ENCODE measurements at places on chromosomes 3 and 15.

GRCh38 chr15:32716915-32717425 is 834 bp upstream of the GREM1 start:
- no peak for DNase-seq

GRCh38 chr3:177473184-177473583 is 275.9 kb upstream of the TBL1XR1 start:
- no peak for DNase-seq

DNA sequence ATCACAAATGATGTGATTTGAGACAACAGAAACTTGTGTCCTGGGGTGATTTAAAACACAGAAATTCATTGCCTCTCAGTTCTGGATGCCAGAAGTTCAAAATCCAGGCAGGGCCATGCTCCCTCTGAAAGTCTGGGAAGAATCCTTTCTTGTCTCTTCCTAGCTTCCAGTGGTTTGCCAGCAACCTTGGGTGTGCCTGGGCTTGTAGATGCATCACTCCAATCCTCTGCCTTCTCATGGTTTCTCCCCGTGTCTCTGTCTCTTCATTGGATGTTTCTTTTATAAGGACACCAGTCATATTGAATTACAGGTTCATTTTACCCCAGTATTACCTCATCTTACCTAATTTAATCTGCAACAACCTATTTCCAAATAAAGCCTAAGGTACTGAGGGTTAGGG is 16.7 kb downstream of the ZPLD1 start:
- DNase-seq: no peak

DNA sequence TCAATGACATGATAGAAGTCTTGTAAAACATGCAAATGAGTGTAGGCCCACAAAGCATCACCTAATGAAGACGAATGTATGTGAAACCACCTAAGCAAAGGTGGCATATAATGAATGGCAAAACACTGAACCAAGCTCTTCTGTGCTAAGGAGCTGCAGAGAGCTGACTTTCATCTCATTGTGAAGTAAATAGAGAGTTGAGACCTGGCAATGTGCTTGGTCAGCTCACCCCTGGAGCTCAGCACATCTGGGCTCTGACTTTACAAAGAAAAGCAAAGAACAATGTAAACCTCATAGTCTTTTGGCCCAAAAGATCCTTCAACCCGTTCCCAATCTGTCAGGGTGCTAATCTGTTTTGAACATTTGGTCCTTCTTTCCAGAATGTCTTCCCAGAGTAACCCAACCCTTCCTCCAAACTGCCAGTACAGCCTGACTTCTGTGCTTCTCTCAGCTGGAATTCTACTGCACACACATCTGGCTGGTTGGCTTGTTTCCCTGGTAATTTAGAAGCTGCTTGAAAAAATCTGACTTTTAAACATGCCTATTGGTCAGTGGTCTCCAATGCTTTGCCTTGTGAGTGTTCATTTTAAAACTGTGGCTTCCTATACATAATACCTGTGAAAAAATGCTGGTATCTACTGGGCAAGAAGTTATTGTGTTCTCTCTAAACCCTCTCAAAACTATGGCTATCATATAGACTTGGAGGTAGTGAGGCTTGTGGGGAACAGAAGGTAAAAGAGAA is 101.7 kb downstream of the CD200R1L start:
- DNase-seq: no peak

GRCh38 chr3:122758877-122759560 is 34.6 kb downstream of the HSPBAP1 start:
- DNase-seq: no peak

- no peak for DNase-seq
Observed at GRCh38 chr3:54830658-54831057, 97.2 kb downstream of the LRTM1 start.

DNA sequence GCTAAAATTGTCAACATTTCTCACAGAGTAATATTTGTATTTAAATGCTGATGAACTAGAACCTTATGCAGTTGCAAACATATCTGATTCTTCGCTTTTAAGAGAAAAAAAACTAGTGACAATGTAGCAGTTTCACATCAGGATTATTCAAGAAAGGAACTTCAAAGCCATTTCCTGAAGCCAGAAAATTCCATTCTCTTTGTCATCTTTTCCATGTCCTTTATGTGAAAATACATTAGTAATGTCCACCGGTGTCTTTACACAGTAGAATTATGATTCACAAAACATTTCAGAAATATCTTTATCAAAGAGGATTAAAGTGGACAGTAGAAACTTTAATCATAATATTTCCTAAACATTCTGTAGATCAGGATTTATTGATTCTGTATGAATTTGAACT is 12.7 kb upstream of the LXN start:
- DNase-seq: no peak

DNA sequence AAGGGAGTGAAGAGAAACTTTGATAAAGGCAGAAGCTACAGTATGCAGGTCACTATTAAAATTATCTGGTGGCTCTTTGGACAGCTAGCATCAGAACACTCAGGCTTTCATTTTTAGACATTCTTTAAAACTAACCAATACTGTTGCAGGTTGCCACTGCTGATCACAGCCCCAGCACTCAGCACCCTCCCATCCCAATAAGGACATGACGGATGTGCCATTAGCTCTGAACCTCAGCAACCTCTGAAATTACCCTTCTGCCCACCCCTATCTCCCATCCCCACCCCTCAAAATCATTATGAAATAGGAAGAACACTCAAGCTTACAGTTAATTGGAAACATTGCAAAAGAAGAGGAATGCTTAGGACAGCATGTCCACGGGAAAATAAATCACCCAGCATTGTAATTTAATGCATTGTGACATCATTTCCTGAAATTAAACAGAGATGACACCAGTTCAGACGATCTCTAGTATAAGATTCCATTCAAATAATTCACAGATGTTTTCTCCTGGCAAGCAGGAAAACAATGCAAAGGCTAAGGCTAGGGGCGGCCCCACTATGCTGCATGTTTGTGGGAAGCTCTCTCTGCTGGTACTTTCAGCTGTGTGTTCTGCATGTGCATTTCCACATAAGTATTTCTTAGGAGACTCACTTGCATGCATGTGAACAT is 71.6 kb downstream of the MEIS2 start:
- DNase-seq: no peak
